Activated naive CD4-positive, alpha-beta T cell (primary cell): ENCODE measurements at places on chromosomes 1 and 21.
A peak's percentile ranks its signal among the peaks of the same experiment; 100 is the strongest.

DNA sequence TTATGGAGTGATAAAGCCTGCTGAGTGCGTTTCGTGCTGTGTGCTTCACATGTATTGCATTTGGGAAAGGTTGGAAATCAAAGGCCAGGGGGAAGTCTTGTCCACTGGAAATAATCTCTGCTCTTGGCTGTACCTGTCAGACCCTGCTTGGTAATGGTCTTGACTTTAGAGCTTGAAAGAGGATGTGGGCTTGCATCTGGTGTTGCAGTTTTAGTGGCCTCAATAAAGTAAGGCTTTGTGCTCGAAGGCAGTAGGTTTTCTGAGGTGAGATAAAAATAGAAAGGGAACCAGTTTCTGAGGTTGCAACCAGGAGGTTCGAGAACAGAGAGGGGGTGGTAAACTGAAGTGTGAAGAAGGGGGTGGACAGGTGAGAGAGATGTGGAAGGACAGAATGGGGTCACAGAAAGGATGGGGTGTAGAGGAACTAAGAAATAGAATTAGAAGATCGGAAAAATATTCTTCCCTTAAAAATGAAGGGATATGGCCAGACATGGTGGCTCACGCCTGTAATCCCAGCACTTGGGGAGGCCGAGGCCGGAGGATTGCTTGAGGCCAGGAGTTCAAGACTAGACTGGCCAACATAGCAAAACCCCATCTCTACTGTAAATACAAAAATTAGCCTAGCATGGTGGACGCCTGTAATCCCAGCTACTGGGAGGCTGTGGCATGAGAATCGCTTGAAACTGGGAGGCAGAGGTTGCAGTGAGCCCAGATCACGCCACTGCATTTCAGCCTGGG lies 1.5 kb downstream of the S100PBP start:
- DNase-seq: no peak

DNA sequence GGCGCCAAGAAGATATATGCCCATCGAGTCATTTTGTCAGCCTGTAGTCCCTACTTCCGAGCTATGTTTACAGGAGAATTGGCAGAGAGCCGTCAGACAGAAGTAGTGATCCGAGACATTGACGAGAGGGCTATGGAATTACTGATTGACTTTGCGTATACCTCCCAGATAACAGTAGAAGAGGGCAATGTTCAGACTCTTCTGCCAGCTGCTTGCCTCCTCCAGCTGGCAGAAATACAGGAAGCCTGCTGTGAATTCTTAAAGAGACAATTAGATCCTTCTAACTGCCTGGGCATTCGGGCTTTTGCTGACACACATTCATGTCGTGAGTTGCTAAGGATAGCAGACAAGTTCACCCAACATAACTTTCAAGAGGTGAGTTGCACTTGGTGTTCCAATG lies 19.1 kb downstream of the KLHL20 start:
- no peak for DNase-seq

DNA sequence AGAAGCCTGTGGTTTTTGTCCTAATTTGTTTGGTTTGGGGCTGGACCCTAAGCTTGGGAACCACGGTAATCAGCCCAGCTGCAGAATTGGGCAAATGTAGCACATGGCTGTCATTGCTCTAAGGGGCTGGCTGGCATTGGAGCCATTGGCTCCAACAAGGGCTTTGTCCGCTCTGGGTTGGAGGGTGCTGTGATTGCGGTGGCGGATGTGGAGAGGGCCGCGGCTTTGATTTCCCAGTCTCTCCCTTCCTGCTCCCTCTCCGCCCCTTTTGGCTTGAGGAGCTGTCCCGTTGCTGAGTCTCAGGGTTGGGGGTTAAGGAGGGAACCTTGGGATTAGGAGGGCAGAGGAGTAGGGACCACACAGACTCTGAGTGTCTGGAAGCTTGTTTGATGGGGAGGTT lies 91.7 kb upstream of the CD34 start:
- DNase-seq: no peak

- DNase-seq: no peak
Measured at GRCh38 chr1:205714190-205714905, 34.0 kb upstream of the SLC45A3 start.

DNA sequence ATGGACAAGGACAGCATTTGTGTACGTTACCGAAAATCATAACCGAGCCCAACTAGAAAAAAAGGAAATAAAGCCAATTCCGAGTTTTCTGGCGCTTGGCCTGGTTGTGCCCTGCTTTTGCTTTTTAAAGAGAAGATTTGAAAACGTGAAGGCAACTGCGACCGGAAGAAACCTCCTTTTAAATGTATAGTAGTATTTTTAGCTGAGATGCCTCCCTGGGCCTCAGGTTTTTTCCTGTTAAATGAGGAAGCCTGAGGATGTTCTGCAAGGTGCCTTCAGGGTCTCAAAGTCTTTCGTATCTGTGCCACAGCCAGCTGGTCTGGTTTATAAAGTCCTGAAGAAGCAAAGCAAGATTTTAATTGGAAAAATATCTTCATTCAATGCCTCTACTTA lies 371 bp upstream of the ODF2L start:
- no peak for DNase-seq

GRCh38 chr1:210371916-210372315 lies 43.2 kb downstream of the HHAT start:
- DNase-seq: no peak

DNA sequence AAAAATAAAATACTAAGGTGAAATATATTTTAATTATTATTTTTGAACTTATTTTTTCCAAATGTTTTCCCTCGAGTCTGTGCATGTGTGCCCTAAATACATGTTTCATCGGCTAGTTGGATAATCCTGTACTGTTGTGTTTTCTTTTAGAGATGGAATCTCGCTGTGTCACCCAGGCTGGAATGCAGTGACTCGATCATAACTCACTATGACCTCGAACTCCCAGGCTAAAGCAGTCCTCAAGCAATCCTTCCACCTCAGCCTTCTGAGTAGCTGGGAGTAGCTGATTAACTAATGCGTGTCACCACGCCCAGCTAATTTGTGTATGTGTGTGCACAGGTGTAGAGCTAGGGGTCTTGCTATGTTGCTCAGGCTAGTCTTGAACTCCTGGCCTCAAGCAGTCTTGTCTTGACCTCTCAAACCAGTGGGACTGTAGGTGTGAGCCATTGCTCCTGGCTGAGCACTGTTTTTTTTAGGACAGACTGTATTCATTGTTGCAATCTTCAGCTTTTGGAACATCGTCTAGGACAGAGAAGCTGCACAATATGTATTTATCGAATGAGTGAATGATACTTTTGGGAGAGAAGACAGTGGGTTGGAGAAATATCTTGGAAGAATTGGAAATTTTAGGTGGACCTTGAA lies 4.8 kb upstream of the TMCO1 start:
- DNase-seq: no peak

DNA sequence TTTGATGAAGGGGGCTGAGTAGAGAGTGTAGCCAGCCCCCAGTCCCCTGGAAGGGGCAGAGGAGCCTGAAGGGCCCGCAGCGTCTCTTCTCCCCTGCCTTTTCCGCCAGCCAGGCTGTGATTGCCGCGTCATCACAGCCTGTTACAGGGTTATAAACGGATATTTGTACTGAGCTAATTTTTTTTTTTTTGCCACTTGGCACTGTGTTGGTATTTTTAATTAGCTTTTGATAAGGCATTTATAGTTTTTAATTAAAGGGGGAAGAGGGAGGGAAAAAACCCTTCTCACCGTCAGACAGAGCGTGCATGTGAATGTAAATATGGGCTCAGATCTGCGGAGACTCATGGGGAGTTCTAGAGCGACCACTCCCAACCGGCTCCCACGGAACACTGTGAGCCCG lies 97.7 kb upstream of the ACTL8 start:
- no peak for DNase-seq

GRCh38 chr1:22296701-22297591 lies 154.0 kb upstream of the WNT4 start:
- no peak for DNase-seq

DNA sequence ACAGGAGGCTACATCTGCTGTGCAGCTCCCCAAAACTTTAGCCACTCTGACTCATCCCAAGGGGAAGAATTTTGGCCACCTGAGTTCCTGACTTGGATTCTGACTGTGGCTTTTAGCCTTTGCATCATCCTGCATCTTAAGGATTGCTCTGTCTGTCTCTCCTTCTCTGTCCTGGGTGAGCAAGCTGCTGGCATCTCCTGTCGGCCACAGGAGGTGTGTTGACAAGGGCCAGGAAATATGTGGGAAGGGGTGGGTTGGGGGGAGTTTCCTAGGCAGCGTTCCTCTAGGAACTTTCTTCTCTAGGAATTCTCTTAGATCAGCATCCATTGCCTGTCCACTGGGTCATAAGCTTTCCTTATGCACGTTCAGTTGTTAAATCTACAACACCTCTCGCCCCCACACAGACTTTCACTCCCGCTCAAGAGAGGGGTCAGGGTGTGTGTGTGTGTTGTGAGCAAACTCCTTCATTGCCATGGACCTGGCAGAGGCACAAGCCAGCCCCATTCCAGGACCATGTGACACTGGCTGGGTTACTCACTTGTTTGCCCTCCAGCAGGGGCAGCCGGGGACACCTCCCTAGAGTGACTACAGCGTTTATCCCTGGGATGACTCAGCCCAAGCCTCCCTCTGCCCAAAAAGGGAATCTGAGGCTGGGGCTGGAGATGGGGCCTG lies 145.0 kb upstream of the DUSP10 start:
- DNase-seq: no peak

DNA sequence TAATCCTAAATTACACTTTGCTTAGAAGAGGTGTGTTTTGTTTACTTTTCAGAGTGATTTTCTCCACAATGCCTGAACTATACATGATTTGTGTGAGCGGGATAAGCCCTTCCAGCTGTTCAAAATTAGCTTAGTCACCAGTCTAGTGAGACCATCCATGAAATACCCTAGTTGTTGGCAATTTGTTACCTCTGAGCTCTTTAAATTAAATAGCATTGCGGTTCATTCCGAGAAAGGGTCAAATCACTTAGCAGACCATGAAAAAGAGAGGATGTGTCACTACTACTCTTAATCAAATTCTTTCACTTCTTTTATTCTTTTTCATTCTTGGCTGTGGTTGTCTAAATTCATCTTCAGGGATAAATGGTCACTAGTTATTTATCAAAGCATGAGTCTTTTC lies 11.9 kb upstream of the VAV3 start:
- no peak for DNase-seq

- no peak for DNase-seq
Measured at GRCh38 chr1:97013136-97013535, 291.6 kb downstream of the PTBP2 start.

DNA sequence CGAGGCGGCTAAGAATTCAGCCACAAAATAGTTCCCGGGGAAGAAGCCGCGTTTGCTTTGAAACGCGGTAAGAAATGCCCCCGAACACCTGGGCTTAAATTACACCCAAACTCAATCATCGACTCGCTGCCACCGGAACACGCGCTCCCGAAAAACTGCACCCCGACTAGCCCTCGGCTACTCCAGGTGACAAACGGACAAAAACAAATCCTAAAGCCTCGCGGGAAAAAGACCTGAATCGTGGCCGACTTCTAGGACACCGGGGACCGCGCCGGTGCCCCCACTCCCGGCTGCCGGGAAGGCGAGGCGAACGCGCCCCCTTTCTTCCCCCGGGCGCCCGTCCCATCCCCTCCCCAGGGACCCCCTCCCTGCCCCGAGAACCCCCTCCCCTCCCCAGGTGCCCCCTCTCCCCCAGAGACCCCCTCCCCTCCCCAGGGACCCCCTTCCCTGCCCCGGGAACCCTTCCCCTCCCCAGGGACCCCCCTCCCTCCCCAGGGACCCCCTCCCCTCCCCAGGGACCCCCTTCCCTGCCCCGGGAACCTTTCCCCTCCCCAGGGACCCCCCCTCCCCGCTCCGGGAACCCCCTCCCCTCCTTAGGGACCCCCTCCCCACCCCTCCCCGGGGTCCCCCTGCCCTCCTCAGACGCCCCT lies 628 bp downstream of the C1orf159 start:
- no peak for DNase-seq

- DNase-seq: no peak
Measured at GRCh38 chr1:91777630-91778300, 108.2 kb downstream of the TGFBR3 start.

DNA sequence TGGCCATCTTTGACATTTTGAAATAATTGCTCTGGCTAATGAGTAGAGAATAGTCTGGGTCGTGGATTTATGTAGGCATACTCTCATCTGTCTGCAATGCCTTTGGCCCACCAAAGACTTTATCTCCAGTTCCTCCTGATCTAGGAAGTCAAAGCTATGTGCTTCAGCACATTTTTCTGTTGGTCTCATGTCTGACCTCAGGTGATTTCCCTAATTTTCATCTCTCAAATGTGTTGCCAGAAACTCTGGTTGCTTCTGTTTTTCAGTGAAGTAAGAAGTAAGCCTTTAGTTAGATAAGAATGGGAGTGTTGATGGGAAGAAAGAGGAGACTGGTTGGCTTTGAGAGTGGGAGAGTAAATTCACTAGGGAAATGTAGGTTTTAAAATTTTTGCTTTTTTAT lies 66.4 kb downstream of the GPR88 start:
- no peak for DNase-seq

GRCh38 chr1:213122514-213122929 lies 71.5 kb downstream of the RPS6KC1 start:
- no peak for DNase-seq

GRCh38 chr1:36156329-36157114 lies 562 bp downstream of the MAP7D1 start:
- peak; percentile 19 for DNase-seq

- DNase-seq: no peak
Measured at GRCh38 chr1:118993700-118994026, 5.5 kb upstream of the TBX15 start.

DNA sequence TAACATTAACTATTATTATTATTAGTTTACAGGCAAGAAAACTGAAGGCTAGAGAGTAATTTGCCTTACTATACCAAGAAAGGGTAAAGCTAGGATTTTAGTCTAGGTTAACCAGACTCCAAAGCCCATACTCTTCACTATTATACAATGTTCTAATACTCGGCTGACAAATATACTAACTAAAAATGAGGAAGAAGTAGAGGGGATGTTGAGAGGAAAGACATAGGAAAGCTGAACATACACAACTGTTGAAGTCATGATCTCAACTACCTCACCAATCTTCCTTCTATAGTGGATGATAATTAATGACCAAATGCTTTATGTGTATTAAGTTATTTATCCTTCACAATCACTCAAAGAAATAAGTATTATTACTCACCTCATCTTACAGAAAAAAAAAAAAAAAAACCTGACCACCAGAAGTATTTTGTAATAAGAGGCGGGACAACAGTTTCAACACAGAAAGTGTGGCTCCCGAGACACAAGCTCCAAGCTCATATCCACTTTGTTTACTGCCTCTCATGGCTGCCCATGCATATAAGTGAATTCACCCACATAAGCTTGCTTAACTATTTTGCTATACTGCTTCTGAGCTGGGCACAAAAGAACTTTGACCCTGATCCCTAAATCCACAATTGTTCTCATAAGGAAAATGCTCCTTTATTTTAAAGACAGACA lies 78.0 kb downstream of the USP1 start:
- DNase-seq: no peak

- no peak for DNase-seq
Measured at GRCh38 chr1:182872881-182873280, 33.7 kb downstream of the DHX9 start.

GRCh38 chr1:204479387-204480136 lies 15.0 kb downstream of the PIK3C2B start:
- DNase-seq: no peak
